Hematopoietic multipotent progenitor cell treated with erythropoietin and hydrocortisone succinate and interleukin-3 and kit ligand, for 6 days (in vitro differentiated cells): ENCODE measurements at places on chromosomes 5 and 9.

DNA sequence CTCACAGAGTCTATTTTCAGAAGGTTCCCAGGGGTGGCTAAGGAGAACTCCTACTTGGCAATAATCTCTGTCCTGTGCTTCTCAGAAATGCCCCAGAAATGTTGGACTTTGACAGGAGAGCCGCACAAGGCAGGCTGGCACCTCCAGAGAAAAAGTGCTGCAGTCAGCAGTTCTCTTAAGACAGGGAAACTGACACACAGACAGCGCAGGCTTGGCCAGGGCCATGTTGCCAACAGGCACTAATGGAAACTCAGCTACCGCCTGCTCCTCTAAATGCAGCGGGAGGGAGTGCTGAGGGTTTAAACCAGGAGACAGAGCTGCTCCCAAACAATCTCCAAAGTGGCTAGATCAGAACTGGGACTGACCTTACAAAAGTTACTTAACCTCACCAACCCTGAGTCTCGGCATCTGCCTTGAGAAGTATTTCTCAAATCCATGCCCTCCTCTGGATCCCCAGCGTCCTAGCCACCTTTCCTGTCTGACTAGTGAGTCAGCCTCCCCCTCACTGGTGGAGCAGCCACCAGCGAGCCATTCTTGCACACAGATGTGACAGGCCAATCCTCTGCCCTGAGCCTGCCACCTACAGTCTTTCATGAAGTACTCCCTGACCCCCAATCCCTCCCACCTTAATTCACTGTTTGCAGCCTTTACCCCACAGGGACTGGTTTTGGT lies 186.4 kb downstream of the CDK5RAP2 start:
- no peak for DNase-seq

DNA sequence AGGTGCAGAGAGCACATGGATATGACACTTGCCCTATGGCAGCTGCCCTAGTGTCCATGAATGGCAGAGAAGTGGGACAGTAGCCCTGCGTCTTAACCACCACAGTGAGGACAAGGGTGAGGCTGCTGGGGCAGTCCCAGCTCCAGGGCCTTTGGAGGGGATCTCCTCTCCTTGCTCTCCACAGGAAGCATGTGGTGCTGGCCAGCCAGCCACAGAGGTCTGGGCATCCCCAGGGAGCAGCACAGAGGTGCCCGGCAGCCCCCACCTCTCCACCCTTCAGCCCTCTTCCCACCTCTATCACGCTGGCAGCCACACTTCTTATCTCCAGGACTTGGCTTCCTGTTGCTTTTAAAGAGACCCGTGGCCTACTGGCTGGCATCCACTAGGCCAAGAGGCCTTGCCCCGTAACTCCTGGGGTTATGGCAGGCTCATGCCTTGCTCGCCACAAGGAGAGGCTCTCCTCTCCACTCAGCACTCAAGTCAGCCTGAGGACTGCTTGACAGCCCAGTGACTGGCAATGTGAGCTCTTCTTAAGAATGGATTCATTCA lies 21.9 kb downstream of the CSF2 start:
- DNase-seq: peak; percentile 78

GRCh38 chr5:22278164-22278563 lies 575.0 kb downstream of the CDH12 start:
- DNase-seq: no peak

DNA sequence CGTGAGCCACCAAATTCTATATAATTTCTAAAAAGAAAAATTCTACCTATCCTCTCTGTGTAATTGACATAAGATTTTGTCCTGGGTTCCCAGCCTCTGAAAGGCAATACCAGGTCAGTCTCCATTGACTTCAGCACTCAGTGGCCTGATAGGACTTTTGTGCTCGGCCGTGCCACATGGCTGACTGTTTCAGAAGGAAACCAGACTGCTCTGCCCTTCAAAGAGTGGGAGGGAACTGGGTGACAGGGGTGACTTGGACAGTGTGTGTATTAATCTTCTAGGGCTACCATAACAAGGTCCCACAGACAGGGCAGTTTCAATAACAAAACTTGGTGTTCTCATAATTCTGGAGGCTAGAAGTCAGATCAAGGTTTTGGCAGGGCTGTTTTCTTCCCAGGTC lies 43.0 kb downstream of the ARHGAP26 start:
- no peak for DNase-seq

DNA sequence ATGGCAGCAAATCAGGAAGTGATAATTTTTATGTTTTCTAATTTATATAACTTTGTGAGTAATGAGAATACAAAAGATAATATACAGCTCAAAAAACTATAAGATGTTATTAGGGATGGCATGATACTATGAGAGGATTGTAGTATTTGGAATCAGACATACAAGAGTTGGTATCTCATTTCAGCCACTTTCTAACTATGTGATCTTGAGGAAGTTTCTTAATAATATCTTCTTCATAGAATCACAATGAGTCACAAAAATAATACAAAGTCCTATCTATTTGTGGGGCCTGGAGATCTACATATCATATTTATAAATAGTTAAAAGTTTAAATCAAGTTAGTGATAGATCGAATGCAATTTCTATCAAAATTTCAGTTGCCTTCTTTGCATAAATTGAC lies 23.7 kb upstream of the TMED7 start:
- DNase-seq: no peak

GRCh38 chr5:4252385-4252784 lies 656.8 kb downstream of the IRX1 start:
- DNase-seq: no peak

GRCh38 chr5:67964619-67965018 lies 250.9 kb upstream of the PIK3R1 start:
- no peak for DNase-seq

GRCh38 chr5:150000990-150001659 lies 586 bp downstream of the HMGXB3 start:
- peak; percentile 56 for DNase-seq

DNA sequence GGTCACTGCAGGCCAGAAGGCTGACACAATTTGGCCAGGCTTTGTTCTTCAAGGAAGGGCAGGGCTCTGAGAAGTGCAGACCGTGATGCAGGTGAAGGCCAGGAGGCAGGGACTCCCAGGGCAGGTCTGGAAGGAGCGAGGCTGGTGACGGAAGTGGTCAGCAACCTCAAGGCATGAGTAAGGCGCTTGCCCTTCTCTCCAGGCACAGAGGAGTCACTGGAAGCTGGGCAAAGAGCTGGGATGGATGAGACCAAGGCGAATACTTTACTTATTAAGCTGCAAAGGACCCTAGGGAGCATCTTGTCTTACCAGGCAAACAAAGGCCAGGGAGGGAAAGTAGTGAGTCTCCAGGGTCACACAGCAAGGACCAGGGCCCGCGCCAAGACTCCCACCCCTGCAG lies 18.6 kb downstream of the IRF1 start:
- no peak for DNase-seq

DNA sequence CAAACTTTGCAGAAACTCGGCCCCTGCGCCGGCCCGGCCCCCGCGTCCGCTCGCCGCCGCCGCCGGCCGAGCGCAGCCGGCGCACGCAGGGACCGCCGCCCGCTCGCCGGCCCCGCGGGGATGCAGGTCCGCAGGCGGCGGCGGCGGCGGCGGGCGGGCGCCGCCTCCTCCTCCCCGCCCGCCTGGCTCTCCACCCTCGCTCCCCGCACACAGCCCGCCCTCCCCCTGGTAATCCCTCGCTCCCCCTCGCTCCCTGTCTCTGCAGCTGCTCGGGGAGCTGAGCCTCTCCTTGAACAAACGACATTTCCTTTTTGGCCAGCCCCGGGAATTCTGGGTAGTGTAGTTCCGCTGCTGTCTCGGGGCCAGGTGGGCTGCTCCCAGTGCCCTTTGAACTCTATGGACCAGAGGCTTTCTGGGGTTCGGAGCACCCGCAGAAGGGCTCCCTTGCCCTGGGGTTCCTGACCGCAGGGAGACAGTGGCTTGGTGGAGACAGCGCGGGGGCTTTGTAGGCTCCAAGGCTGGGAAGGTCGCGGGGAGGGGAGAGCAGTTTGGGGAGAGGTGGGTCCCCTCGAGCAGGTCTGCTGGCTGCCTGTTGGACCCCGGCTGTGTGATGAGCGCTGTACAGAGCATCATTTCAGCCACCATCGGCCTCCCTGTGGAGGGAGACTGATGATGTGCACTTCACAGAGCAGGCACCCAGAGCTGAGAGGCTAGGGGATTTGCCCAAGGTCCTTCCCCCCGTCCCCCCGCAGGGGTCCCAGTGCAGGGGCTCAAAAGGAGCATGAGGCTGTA lies 1.8 kb upstream of the FAM78A start:
- DNase-seq: peak; percentile 93

DNA sequence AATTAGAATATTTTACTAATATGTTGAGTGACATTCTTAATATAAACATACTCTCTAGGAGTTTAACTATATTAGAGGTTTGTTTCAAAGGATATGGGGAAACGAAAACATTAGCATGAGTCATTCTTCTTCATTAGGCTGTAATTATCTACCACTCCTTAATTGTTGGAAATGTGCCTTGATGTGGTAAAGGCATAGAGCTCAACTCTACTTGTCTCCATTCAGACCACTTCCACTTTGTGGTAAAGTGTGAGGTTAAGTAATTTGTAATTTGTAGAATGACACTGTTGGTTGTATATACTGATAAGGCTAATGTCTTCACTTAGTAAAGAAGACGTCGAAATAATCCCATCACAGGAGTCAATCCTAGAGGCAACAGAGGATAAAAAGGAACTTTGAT lies 58.1 kb downstream of the HAPLN1 start:
- peak; percentile 48 for DNase-seq

- peak; percentile 3 for DNase-seq
Observed at GRCh38 chr9:112933696-112934095, 43.0 kb upstream of the SLC46A2 start.

GRCh38 chr9:97905228-97905627 lies 17.1 kb downstream of the TRMO start:
- no peak for DNase-seq

- DNase-seq: no peak
Observed at GRCh38 chr5:137085206-137085605, 413.9 kb downstream of the SPOCK1 start.

DNA sequence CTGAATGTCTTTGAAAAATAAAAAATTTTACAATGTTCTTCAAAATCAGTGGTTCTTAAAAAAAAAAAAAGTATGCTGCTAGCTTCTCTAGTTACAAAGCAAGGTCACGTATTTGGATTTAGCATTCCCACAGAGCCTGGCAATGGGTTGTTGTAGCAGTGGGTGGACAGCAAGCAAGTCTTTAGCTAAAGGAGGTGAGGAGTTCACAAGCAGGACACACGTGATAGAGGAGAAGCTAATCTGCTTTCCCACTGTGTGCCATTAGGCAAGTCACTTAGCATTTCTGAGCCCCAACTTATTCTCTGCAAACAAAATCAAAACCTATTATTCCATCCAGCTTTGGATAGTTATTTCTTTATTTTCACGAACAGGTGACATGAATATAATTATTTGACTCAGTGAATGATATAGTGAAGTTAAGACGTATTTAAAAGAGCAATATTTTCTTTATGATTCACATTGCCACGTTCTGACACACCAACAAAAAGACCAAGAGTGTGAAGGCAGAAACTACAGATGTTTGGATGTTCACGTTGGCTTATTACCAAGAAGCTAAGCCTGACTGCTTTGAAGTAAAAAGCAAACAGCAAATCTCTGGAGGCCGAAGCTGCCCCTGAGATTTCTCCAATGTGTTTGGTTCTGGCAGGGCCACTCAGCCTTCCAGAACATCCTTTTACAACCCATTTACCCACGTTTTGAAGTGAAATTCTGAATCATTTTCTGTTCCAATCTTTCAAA lies 612.1 kb upstream of the CDH6 start:
- DNase-seq: no peak

DNA sequence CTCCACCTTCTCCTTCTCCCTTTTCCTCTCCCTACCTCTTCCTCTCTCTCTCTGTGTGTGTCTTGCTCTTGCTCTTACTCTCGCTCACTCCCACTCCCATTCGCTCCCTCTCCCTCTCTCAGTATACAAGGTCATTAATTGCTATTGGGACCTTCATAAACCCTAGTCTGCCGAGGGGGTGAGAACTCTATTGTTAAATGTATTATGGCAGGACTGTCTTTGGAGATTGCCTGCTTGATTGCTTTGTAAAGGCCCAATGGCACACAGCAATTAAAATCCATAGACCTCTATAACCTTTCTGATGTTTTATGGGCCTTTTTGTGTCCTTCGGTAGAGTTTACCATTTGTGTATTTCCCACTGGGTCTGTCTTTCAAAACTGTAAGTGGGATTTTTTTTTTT lies 465.9 kb downstream of the ANXA1 start:
- DNase-seq: no peak

DNA sequence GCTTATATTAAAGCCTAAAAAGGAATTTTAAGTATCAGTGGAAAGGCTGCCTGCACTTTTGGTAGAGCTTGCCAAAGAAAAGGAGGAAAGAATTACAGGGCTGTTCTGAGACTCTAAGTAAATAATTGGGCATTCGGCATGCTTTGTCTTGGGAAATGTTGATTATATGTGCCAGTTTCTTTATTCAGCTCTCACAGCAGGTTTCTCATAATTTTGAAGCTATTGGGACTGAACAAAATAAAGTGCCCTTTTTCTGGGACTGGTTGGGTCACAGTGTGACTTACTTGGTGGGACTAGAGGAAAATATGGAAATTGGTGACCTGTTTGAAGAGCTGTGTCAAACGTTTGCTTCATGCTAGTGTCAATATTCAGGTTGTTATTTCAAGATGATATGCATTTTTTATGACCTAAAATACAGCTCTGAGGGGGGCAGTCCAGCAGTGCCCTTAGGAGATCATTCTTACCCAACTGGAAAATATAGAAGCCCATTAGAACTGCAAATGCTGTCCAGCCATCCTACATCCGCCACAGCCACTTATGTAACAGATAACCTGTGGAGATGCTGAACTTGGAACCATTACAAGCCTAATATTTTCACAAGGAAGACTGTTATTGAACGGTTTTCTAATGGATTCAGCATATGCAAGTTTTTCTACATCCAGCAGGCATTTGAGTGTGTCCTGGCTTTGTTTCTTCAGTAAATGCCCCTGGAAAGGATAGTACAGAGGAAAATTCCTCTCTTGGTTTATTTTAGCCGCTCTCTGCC lies 122.4 kb downstream of the SNCAIP start:
- no peak for DNase-seq

- DNase-seq: no peak
Observed at GRCh38 chr9:91061506-91061905, 259.9 kb downstream of the SYK start.

GRCh38 chr9:110077925-110078324 lies 130.0 kb downstream of the C9orf152 start:
- no peak for DNase-seq

- DNase-seq: no peak
Observed at GRCh38 chr9:131474711-131475110, 28.0 kb upstream of the POMT1 start.

- no peak for DNase-seq
Observed at GRCh38 chr9:109816490-109816889, 36.5 kb downstream of the PALM2AKAP2 start.

- peak; percentile 5 for DNase-seq
Observed at GRCh38 chr5:50710838-50711237, 44.4 kb downstream of the PARP8 start.

DNA sequence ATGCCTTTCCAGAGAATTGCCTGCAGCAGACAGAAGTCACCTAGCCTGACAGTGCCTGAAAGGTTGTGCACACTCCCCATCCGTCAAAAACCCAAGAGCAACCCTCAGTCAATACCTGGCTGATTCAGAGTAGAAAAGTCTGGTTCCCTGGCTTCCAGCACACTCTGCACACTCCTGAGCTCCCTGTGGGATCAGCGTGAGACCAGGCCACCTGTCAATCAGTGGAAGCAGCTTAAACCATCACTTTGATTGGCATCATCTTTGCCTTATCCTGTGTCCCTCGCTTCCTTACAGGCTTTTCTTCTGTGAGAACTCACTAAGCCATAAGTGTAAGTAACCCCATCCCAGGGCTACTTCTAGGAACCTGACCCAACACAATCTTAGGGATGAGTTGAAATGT lies 109.8 kb downstream of the ACTL7B start:
- DNase-seq: no peak

- DNase-seq: no peak
Observed at GRCh38 chr5:53879708-53880323, 319.4 kb downstream of the NDUFS4 start.
